ENCODE measurements at places on chromosomes 16 and 17. TPM values are rescaled to one million over a fixed set of nuclear protein-coding genes. Genes with fewer than 3 reads are reported as not detected.

- no peaks in the 10 kb centered on the region for H3K36me3 ChIP-seq
- H3K27me3 ChIP-seq = no peaks in the 10 kb centered on the region
- no peak for DNase-seq
- H3K4me1 ChIP-seq = peaks cover 44% of the 10 kb centered on the region
- H3K27ac ChIP-seq = no peak overlapping the region
These were observed 145.0 kb downstream of the CCDC182 start for GRCh38 chr17:57600074-57600473.

DNA sequence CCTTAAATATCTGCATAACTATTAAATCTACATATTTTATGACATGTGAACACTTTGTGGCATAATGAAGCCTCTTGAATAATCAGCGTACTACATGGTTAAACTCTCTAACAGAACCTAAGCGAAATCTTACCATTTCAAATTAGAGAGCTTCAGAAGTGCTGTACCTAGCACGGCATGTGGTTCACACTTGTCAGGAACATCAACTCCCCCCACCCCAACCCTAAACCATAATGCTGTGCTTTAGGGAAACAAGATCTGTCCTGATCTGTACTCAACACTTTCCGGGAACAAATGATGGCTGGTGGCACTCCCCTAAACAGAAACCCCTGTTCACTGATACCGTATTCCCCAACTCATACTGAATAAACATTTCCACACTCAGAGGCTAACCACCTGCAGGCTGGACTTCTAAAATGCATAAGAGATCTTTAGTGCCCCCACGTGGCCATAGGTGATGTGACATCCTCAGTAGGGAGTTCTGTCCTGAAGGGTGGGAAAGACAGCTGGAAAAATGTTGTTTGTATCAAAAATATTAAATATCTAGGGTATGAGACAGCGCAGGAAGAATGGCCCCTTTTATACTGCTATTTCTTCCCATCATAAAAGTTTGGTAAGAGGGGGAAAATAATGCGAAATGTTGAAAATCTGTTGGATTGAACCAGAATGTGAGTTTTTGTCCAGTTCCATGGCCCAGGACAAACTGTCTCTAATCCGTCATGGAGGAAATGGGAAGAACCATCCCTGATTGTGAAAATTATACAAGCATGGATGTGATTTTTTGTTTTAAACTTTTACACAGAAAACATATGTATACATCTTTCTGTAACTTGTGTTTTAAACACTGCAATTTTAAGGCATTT is 88.6 kb downstream of the USP31 start:
- no peak overlapping the region for H3K27ac ChIP-seq
- peak; percentile 46 for DNase-seq
- H3K4me1 ChIP-seq = no peaks in the 10 kb centered on the region
- H3K27me3 ChIP-seq = no peaks in the 10 kb centered on the region

DNA sequence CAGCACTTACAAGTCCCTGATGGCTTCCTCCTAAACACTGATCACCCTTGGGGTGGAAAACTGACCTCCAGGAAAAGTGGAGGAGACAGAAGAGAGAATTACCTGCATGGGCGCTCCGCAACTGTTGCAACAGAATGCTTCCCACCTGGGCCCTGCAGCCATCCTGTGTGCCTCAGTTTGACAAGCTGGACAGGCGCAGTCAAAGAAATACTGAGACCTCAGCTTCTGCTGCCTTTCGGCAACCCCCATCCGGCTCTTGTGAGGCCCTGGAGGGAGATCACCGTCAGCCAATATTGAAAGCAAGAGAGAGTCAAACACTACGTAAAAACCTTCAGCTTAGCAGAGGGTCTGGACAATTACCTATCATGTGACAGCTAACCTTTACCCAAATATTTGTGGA is 24.8 kb downstream of the SERPINF1 start:
- H3K4me3 ChIP-seq = no peak overlapping the region
- H3K27me3 ChIP-seq = no peaks in the 10 kb centered on the region
- H3K27ac ChIP-seq = peak overlapping the region; percentile 84
- H3K36me3 ChIP-seq = no peaks in the 10 kb centered on the region
- DNase-seq = no peak
- H3K4me1 ChIP-seq = peaks cover 57% of the 10 kb centered on the region

RPS15A gene
- total RNA-seq = 1,060 TPM

FBXO39 gene
- total RNA-seq = 0.17 TPM

MYH1 gene
- total RNA-seq = 0.20 TPM

GRCh38 chr17:80339118-80339517 is 75.8 kb upstream of the ENDOV start:
- DNase-seq = peak; percentile 31
- H3K27me3 ChIP-seq = no peaks in the 10 kb centered on the region
- H3K27ac ChIP-seq = no peak overlapping the region
- no peaks in the 10 kb centered on the region for H3K4me1 ChIP-seq
- H3K4me3 ChIP-seq = no peak overlapping the region

DNA sequence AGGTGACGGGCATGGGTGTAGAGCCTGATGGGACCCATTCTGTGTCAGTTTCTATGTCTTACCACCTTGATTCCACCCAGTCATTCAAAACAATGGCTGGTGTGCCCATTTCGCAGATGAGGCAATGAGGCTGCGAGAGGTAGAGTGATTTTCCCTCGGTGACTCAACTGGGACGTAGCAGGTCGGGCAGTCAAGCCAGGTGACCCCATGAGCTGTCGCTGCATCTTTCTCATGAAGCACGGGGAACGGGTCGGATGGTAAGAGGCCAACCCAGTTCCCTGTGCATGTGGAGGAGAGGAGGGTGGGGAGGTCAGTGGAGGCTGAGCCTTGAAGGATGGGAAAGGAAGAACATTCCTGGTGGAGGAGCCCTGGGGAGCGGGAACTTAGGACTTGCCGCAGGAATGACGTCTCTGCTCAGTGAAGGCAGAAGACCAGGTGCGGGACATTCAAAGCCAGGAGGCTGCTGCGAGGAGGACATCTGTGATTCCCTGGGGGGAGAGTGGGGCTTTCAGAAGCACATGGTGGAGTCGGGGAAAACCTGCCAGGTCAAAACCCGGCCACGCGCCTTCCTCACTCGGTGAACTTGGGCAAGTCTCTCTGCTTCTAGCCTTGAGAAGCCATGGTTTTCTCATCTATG is 1.1 kb downstream of the IL21R start:
- no peaks in the 10 kb centered on the region for H3K36me3 ChIP-seq
- peaks cover 20% of the 10 kb centered on the region for H3K27me3 ChIP-seq
- DNase-seq = no peak
- peak overlapping the region; percentile 7 for H3K4me3 ChIP-seq

ZDHHC7 gene
- 82.3 TPM for total RNA-seq

GRCh38 chr17:19569785-19570543 is 36.3 kb downstream of the SLC47A1 start:
- no peak for DNase-seq
- H3K4me3 ChIP-seq = no peak overlapping the region
- H3K27me3 ChIP-seq = no peaks in the 10 kb centered on the region

DNA sequence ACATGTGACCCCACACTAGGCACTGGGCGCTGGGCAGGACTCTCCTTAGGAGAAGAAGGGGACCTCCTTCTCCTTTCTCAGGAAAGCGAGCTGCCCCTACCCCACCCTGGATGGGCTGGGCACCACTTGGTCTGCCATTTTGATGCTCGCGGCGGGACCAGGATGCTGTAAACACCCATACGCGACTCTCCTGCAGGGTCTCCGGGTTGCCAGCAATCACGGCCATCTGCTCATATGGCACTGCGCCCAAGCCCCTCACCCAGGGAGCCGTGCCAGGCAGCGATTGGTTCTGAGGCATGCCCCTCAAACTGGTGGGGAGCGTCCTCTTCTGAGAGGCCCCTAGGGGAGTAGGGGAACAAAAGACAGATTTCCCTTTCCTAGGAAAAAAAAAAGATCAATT is 99.0 kb downstream of the C16orf78 start:
- no peaks in the 10 kb centered on the region for H3K4me1 ChIP-seq
- peak; percentile 76 for DNase-seq
- H3K27me3 ChIP-seq = no peaks in the 10 kb centered on the region
- H3K27ac ChIP-seq = no peak overlapping the region

- H3K27me3 ChIP-seq = no peaks in the 10 kb centered on the region
- H3K4me1 ChIP-seq = peaks cover 17% of the 10 kb centered on the region
- H3K4me3 ChIP-seq = no peak overlapping the region
- DNase-seq = no peak
- no peaks in the 10 kb centered on the region for H3K36me3 ChIP-seq
- no peak overlapping the region for H3K27ac ChIP-seq
These were observed 130.9 kb downstream of the ANKRD11 start for GRCh38 chr16:89359264-89360147.

DNA sequence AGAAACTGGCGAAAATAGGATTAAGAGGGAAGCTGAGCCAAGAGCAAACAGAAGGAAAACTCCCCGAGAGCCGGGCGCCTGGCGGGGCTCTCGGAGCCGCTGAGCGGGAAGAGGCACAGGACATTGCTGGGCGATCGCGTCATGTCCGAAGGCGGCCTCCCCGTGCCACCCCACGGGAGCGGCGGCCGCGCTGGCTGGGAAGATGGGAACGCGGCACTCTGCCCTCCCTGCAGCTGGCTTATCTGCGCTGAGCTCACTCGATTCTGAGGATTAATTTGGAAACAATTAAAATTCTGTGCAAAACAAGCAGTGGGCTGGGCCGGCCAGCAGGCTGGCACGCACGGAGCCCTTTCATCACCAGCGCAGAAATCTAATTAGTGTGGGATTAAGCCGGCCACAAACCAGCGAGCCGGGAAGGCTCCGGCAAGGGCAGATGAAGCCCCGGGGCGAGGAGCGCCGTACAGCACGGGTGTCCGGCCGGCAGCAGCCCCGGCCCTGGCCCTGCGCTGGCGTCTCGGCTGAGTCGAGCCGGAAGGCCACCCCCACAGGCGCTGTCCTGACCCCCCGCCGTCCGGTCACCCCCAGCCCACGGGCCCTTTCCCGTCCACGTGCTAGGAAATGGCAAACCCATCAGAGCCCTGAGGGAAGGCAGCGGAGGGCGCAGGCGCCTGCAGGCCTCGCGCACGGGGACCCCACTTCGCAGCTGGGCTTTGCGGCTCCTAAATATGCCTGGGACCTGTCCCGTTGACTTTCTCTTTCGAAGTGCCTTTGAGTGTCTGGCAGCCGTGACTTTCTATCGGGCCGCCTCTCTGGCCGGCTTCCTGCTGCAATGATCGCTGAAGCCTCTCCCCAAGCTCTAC is 37.9 kb downstream of the SOX8 start:
- H3K4me3 ChIP-seq = no peak overlapping the region
- no peaks in the 10 kb centered on the region for H3K36me3 ChIP-seq
- no peak for DNase-seq
- H3K27me3 ChIP-seq = no peaks in the 10 kb centered on the region
- H3K4me1 ChIP-seq = no peaks in the 10 kb centered on the region

GRCh38 chr16:21646721-21647561 is 5.5 kb downstream of the IGSF6 start:
- H3K36me3 ChIP-seq = peaks cover 56% of the 10 kb centered on the region
- H3K27ac ChIP-seq = peak overlapping the region; percentile 78
- peaks cover 81% of the 10 kb centered on the region for H3K4me1 ChIP-seq
- no peak for DNase-seq

- H3K36me3 ChIP-seq = peaks cover 26% of the 10 kb centered on the region
These were observed 2.3 kb downstream of the GP1BA start for GRCh38 chr17:4934173-4934979.

GRCh38 chr17:78240012-78240655 is 8.7 kb downstream of the TMEM235 start:
- no peaks in the 10 kb centered on the region for H3K36me3 ChIP-seq
- H3K27ac ChIP-seq = no peak overlapping the region
- no peaks in the 10 kb centered on the region for H3K4me1 ChIP-seq
- DNase-seq = no peak

GRCh38 chr16:27231692-27232060 is 28.4 kb downstream of the KDM8 start:
- H3K36me3 ChIP-seq = no peaks in the 10 kb centered on the region
- H3K27me3 ChIP-seq = no peaks in the 10 kb centered on the region
- H3K27ac ChIP-seq = no peak overlapping the region
- no peak for DNase-seq

DNA sequence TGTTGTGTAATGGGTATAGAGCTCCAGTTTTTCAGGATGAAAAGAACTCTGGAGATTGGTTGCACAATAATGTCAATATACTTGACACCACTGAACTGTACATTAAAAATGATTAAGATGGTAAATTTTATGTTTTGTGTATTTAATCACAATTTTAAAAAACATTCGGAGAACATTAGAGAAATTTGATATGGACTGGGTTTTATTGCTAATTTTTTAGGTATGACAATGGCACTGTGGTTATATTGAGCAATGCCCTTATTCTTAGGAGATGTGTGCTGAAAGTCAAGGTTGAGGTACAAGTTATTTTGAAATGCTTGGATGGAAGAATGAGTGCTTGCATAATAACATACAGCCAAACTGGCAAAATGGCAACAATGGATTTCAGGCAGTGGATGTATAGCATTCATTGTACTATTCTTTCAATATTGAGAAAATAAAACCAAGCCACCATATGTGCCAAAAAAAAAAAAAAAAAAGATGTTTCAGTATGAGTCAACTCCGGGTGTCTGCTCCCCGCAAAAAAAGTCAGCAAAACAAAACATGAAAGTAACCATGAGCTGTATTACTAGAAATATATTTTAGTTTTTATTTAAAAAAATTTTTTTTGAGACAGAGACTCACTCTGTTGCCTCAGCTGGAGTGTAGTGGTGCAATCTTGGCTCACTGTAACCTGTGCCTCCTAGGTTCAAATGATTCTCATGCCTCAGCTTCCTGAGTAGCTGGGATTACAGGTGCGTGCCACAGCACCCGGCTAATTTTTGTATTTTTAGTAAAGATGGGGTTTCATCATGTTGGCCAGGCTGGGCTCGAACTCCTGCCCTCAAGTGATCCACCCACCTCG is 19.8 kb downstream of the HOXB1 start:
- H3K36me3 ChIP-seq = no peaks in the 10 kb centered on the region
- no peak overlapping the region for H3K27ac ChIP-seq
- H3K27me3 ChIP-seq = peaks cover 44% of the 10 kb centered on the region
- DNase-seq = no peak

GRCh38 chr16:2086812-2087747 is 39.3 kb downstream of the TSC2 start:
- H3K36me3 ChIP-seq = no peaks in the 10 kb centered on the region
- no peak overlapping the region for H3K27ac ChIP-seq

- no peak overlapping the region for H3K27ac ChIP-seq
These were observed 26.0 kb upstream of the HNF1B start for GRCh38 chr17:37770631-37771518.

MPO gene
- total RNA-seq = 1.5 TPM

BHLHA9 gene
- total RNA-seq = not detected

TAC4 gene
- not detected for total RNA-seq

GRCh38 chr17:73592501-73592961 is 51.7 kb downstream of the SDK2 start:
- no peak overlapping the region for H3K4me3 ChIP-seq
- no peaks in the 10 kb centered on the region for H3K27me3 ChIP-seq
- no peaks in the 10 kb centered on the region for H3K4me1 ChIP-seq
- H3K36me3 ChIP-seq = no peaks in the 10 kb centered on the region
- DNase-seq = no peak

All from left lung (tissue), 14 donors.